Activated CD4-positive, alpha-beta T cell treated with anti-CD3 and anti-CD28 coated beads for 48 hours (primary cell): ENCODE measurements at places on chromosomes 12 and 14.
A peak's percentile ranks its signal among the peaks of the same experiment; 100 is the strongest.

GRCh38 chr14:79136071-79137044 lies 966.2 kb downstream of the NRXN3 start:
- no peak for DNase-seq

GRCh38 chr14:94795372-94795771 lies 25.5 kb upstream of the GSC start:
- DNase-seq = no peak

GRCh38 chr14:30648471-30648870 lies 26.4 kb downstream of the SCFD1 start:
- DNase-seq = no peak

DNA sequence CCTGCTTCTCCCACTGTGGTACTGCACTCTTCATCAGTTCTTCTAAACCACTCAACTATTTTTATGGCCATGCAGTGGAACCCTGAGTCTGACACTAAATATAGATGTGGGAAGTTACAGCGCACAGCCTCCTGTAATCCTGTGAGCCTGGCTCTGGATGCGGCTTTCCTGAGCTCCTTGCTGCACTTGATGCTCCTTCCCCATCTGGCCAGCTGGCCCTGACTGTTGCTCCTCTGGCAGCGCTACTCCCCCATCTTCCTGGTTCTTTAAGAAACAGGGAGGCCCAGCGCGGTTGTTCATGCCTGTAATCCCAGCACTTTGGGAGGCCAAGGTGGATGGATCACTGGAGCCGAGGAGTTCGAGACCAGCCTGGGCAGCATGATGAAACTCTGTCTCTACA lies 24.6 kb downstream of the IQSEC3 start:
- no peak for DNase-seq

DNA sequence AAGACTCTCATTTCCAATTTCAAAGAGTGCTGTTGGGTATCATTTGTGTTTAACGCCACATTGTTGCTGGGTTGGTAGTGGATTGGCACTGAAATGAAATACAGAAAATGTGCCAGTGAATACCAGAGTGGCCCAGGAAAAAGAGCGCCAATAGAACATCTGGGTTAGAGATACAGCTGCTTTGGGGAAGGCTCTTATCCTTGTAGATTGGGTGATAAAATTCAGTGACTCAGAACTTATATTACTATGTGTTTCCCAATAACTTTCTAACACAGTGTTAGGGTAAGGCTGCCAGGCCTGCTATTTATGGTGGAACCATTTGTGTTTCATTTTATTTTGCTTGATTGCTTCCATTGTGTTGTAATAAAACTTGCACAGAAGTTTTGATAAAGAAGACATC lies 168.2 kb upstream of the SSTR1 start:
- no peak for DNase-seq

- DNase-seq = peak; percentile 82
These were observed at the start of gene UNC119B for GRCh38 chr12:120710031-120710804. UNC119B (plus strand) TSS chr12:120710458; CDS start chr12:120710475, 17 bp downstream.
